ENCODE measurements at places on chromosomes 11 and 22.

GRCh38 chr11:131896978-131897615 is 526.7 kb downstream of the NTM start:
- DNase-seq: no peak

- DNase-seq: no peak
These were observed 1180.6 kb downstream of the BRD1 start for GRCh38 chr22:48647051-48647450.

DNA sequence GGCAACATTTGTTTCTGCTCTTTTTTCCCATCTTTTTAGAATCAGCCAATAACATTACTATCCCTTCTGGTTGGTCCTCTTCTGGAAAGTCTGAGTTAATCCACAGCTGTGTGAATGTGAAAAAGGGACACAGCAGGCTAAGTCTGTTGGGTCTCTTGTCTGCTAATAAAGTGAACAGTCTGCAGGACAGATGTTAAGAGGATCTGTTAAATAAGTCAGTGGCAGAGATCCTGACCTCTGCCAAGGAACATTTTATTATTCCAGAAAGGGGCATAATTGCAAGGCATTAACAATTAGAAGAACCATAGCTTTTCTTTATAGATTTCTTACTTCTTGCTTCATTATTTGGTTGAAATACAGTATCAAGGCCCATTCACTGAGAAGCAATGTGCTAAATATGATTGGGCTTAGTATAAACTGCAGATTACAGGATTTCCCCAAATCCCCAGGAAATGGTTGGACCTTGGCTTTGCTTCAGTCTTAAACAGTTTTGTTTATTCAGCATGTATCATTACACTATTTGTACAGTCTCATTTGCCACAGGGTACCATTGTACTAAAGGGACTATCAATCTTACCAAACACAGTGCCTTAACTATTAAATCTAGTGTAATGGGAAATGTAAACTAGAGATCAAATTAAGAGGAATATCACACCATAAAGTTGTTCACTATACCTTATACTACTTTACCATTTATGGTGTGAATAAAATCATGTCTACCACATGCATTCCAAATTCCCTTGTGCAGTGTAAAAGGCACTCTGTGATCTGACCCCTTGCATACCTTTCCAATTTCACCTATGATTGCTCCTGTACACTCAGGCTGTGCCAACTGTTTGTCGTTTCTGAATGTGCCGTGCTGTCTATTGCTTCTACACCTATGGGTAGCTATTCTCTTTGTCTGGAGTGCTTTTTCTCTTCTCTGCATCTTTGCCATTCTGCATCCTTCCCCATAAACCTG is 274.0 kb downstream of the SOX6 start:
- peak; percentile 29 for DNase-seq

DNA sequence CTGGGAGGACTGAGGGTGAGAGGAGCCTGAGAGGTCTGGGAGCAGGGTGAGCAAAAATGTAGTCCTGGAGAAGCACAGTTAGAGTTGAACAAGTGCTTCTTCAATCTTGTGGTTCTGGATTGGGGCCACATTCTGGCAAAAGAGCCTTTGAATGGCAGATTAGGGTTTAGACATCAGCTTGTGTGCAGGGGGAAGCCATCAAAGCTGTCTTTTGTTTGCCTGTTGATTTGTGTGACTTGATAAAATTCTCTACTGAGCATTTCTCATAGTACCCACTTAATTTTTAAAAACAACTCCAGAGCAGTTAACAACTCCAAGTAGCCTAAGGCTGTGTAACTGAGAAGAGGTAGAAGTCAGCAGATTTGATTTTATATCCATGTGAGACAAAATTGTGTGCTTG is 166.2 kb downstream of the FAT3 start:
- no peak for DNase-seq

DNA sequence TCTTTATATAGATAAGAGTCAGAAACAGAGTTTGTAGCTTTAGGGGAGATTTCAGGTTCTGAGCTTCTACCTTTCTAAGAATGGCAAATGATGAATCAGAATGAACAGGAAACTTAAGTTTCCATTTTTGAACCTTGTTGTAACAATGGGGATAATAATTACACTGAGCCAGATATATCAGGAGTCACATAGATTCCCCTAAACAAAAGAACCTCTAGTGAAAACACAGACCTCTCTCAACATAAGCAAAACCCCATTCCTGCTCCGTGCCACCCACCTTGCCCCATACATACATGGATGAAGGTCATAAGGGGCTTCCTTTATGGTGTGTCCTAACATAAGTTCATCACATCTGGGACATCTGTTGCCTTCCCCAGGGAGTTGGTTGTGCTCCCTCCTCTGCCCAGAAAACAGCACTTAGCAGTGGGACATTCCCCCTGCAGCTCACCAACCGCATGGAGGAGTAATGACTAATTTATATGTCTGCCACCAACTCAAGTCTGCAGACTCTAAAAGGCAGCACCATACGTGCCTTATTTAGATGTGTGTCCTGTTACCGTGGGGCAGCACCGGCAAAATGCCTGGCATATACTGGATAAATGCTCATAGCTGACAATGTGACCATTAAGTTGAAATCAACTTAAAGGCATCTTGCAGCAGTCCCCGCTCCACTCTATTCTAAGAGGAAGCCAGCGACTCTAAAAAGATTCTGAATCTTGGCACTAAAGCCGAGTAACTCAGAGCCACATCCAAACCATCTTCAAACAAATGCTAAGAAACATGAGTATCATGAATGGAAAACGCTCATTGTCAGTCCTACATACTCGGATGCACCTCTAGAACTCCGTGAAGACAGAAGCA is 8.0 kb downstream of the JAML start:
- no peak for DNase-seq

- DNase-seq: no peak
These were observed 81.4 kb upstream of the AKIP1 start for GRCh38 chr11:8829556-8829955.

DNA sequence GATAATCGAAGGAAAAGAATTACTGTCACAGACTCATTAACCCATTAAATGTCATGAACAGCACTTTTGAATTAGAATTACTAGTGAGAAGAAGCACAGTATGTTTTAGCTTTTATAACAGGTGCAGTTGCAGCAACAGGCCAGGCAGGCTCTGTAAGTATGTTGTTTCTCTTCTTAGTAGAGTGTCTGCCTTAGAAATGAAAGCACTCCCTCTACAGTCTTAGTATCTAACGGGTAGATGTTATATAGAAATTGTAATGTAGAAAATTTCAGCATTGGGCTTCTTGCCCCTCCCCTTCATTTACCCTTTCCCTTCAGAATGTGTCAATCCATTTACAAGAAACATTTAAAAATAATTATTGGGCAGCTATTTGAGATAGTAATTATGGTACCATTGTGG is 87.4 kb downstream of the HIPK3 start:
- peak; percentile 17 for DNase-seq

- DNase-seq: peak; percentile 46
These were observed 21.9 kb upstream of the POLD3 start for GRCh38 chr11:74570266-74571061.

DNA sequence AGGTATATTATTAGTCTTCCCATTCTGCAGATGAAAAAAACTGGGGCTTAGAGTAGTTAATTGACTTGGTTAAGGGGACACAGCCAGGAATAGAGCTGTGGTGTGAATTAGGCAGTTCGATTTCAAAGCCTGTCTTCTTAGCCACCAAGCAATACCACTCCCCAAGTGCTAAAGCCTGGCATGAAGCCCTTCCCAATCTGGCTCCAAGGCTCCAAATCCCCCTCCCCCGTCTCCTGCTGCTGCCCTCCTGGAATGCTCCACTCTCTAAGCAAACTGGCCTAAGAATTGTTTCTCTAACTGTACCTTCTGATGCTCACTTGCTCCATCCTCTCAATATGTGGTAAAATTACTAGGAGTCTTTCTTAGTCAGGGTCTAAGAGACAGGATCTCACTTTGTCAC is 18.6 kb downstream of the ASCC2 start:
- no peak for DNase-seq

- DNase-seq: peak; percentile 69
These were observed 28.8 kb downstream of the TBC1D22A start for GRCh38 chr22:46791201-46791731.

DNA sequence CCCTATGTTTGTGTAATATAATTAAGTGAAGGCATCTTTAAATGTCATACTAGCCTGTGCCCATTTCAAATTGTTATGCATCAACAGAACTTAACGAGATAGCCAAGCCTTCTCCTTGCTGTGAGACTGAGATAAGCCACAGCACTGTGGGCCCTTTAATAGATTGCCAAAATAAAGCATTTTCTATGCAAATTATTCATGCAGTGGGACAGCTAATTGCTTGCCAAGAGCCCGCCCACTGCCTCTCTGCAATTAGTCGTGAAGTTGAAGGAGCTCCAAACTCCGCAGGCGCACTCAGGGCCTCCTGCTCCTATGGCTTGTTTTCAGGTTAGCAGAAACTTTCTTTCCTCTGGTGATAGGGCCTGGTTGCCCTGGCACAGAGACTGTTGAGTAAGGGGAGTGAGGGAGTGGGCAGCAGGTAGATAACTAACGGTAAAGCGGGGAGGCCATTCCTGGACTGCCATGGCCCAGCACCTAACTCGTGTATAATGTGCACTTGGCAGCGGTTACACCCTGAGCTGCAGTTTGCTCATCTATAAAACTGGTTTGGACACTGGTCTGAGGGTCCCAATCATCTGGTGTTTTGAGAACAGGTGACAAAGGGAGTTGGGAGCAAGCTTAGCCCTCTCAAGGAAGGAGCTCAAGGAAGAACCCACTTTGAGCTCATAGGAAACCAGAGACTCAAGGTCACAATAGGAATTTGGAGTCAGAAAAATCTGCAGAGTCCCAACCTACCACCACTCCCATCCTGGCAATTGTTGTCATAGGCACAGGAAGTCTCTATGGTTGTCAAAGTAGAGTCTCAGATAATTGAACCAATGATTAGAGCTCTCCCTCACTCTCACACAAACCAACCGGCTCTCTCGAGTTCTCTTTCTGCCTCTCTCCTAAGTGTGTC is 33.9 kb upstream of the RIC3 start:
- DNase-seq: no peak

- no peak for DNase-seq
These were observed 847 bp downstream of the ME3 start for GRCh38 chr11:86671531-86672006.

- DNase-seq: no peak
These were observed 5.6 kb upstream of the WT1 start for GRCh38 chr11:32440916-32441315.

DNA sequence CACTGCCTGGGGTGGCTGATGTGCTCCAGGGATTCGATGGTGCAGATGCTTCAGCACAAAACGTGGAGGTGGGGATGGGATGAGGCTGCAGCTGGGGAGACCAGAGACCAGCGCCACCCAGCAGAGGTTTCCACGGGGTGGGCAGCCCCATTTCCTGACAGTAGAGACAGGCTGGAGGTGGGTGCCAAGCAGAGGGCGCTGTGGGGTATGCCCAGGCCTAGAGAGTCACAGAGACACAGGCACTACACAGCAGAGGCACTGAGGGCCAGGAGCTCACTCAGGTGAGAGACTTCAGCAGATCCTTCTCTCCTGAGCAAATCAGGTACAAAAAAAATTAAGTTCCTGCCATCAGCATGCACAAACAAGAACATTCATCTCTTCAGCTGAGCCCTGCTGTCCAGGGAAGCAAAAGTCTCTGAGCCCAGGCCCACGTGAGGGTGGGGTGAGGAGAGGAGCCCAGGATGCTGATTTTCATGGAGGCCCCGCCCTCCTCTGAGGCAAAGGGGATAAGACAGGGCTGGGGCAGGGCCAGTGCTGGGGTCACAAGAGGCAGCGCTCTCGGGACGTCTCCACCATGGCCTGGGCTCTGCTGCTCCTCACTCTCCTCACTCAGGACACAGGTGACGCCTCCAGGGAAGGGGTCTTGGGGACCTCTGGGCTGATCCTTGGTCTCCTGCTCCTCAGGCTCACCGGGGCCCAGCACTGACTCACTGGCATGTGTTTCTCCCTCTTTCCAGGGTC is 53.1 kb downstream of the GGTLC2 start:
- DNase-seq: no peak

- peak; percentile 26 for DNase-seq
These were observed 599 bp upstream of the PPP2R1B start for GRCh38 chr11:111766834-111767142.

- no peak for DNase-seq
These were observed 432 bp upstream of the GRK2 start for GRCh38 chr11:67265633-67266448.

DNA sequence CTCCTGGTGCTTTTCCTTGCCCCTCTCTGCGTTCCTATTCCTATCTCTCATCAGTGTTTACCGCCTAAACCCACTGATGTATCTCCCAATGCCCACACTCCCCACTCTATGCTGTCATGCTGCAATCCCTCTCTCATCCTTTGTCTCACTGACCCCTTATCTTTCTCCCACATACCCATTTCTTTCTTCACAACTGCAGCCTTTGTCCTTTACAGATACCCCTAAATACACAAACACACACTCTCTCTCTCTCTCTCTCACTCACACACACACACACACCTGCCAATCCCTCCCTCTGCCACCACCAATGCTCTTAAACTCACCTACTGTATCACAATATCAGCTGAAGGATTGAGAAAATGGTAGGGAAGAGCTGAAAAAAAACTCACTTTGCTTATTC is 5.3 kb upstream of the OR52B2 start:
- no peak for DNase-seq

- DNase-seq: no peak
These were observed 62.0 kb downstream of the FZD4 start for GRCh38 chr11:86893235-86893634.
